HS-5 (cell line): ENCODE measurements at places on chromosomes 5 and 9.

GRCh38 chr9:248278-248961, 33.8 kb downstream of the DOCK8 start:
- no peak for DNase-seq

GRCh38 chr5:11973469-11973868, 69.2 kb upstream of the CTNND2 start:
- no peak for DNase-seq

DNA sequence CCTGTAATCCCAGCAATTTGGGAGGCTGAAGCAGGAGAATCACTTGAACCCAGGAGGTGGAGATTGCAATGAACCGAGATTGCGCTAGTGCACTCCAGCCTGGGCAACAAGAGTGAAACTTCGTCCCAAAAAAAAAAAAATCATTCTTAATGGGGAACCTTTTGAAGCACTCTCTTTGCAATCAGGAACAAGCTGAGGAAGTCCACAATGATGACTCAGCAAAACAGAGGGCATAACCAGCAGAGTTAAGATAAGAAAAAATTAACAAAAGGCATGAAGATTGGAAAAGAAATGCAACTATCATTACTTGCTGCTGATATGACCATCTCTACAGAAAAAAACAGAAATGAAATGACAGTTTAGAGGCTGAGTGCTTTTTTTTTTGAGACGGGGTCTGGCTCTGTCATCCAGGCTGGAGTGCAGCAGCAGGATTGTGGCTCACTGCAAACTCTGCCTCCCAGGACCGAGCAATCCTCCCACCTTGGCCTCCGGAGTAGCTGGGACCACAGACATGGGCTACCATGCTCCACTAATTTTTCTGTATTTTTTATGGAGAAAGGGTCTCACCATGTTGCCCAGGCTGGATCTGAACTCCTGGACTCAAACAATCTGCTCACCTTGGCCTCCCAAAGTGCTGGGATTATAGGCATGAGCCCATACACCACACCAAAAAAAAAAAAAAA, 88.0 kb downstream of the FNBP1 start:
- DNase-seq, result no peak

GRCh38 chr5:102691434-102691833, 63.7 kb upstream of the PAM start:
- DNase-seq, result no peak

GRCh38 chr5:43352131-43352530, 38.9 kb upstream of the HMGCS1 start:
- no peak for DNase-seq

DNA sequence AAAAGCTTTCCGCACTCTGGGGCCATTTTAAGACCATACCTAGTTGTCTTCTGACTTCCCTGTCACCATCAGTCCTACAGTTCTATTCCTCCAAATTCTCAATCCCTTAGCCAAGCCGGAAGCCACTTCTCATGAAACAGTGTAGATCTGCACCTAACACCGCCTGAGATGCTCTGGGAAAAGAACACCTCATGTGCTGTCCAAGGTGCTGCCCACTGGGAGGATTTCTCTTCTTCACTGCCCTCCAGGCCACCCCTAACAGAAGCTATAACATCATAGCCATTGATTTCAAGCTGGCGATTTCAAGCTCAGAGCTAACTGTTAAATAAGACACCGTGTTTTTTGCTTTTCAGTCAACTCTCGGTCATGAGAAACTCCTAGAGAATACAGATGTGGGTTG, 559.3 kb downstream of the CCDC171 start:
- no peak for DNase-seq

GRCh38 chr9:97316904-97317303, 9.4 kb downstream of the CCDC180 start:
- DNase-seq, result no peak

DNA sequence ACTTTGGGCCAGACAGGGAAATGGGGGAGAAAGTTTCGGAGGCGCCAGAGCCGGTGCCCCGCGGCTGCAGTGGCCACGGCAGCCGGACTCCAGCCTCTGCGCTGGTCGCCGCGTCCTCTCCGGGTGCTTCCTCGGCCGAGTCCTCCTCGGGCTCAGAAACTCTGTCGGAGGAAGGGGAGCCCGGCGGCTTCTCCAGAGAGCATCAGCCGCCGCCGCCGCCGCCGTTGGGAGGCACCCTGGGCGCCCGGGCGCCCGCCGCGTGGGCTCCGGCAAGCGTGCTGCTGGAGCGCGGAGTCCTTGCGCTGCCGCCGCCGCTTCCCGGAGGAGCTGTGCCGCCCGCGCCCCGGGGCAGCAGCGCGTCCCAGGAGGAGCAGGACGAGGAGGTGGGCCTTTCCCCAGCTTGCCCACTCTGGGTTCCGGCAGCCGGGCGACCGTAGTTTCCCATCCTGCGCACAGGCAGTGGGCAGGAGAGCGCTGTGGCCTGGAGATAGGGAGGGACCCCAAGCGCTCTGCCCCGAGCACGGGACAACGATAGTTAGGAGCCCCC, 516 bp downstream of the MAST4 start:
- DNase-seq, result no peak

GRCh38 chr9:108521063-108521590, 334.7 kb downstream of the ACTL7B start:
- peak; percentile 24 for DNase-seq

GRCh38 chr9:112569186-112569585, 82.6 kb downstream of the KIAA1958 start:
- peak; percentile 98 for DNase-seq

DNA sequence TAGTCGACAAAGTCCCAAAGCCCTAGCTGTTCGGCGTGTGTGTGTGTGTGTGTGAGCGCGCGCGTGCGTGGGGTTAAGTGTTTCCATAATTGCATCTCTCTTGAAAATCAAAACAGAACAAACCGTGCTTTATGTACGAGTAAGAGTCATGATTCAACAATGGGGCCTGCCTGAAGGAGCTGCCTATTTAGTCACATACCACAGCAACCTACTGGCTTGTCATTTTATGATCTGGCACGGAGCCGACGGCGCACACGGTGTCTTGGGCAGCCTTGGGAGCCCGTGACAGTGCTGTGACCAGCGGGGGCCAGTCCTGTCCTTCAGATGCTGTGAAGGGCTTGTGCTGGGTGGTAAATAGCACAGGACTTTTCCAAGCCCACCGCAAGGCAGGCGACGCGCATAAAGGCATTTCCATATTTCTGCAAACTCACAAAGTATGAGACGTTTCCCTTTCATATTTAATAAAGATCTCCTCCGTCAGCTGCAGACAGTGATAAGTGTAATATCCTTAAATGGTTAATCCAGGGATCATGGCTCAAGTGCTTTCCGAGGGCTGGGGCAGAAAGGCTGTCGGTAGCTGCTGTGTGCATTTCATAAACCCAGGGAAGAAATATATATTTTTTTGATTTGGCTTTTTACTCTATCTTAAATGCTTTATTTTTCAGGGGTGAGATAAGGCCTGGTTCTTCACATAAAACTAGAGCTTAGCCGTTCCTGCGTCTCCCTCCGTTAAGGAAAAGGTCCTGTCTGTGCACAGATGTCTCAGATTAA, 270.2 kb upstream of the IRX1 start:
- no peak for DNase-seq

DNA sequence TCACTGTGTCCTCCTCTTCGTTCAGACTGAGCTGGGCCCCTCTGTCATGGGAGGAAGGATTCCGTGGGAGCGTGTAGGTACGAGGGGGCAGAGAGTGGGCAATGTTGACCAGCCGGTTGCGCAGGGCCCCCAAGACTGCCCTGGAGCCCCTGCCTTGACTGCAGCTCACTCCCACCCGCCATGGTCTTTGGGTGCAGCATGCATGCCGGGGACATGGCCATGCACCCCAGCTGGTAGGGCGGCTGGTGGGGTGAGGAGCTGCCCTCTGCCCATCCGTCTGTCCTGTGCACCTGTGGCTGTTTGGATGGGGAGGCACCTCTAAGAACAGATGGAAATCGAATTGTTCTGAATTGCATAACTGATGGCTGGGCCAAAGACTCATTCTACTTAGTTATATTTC, 42.6 kb upstream of the NPR3 start:
- no peak for DNase-seq

DNA sequence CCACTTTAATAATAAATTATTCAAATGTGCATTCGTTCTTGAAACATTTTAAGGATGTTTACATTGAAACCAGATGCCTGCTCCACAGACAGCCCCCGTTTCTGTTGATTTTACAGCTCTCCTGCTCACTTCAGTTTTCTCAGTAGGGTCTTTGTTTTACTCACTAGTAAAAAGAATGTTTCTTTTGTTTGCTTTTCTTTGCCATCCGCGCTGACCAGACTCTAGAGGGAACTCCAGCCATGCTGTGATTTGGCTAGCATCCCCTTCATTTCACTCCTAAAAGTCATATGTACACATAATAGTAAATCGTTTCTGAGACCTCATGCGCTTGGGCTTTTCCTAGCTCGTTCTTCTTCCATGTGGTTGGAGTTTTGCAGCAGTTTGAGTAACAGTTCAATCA, 28.7 kb upstream of the PALM2AKAP2 start:
- no peak for DNase-seq

DNA sequence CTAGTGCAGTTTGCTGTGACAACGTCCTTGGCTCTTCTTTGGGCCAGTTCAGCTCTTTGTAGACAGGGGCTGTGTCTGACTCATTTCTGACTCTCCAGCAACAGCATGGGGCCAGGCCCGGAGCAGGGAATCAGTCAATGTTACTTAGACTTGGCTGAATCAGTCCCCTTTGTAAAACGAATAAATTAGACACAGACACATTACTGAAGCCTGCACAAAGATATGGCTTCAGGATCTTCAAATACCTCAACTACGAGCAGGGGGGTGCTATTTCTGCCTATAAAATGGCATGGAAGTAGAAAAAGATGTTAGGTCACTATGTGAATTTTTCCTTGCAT, 204.7 kb downstream of the TTLL11 start:
- no peak for DNase-seq

GRCh38 chr5:112109331-112110007, 309.6 kb downstream of the EPB41L4A start:
- peak; percentile 53 for DNase-seq

GRCh38 chr9:131740898-131741297, 1.0 kb upstream of the RAPGEF1 start:
- DNase-seq, result no peak

DNA sequence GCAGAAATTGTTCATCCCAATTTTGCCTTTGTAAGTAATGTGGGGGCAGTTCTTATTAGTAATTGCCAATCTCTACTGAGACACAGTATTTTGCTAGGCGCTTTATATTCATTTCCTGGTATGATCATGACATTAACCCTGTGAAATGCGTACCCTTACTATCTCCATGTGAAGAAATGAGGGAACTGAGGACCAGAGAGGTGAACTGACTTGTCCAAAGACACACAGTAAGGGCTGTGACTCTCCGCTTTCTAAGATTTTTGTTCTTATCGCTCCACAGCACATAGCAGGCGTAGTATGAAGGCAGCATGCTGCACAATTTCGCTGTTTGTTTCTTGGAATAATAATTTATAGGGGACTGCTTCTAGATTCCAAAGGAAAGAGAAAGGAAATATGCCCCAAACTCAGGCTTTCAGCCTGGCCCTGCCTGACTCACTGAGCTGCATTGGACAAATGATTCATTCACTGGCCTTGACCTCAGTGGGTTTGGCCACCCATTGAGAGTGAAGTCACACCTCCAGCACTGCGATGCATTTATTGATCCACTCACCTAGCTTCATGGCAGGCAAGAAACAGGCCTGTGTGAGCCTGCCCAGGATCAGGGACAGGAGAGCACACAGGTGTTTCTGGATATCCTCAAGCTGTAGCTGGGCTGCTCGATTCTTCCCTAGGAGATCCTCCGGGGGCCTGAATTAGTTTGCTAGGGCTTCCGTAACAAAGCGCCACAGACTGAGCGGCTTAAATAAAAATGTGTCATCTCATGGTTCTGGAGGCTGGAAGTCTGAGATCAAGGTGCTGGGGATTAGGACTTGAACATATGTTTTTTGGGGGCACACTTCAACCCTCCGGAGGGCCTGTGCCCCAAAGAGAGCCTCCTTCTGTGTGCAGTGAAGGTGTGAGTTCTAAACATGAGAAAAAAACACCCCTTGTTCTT, 7.2 kb upstream of the DUSP1 start:
- DNase-seq, result no peak

GRCh38 chr5:38381361-38381760, 123.0 kb downstream of the EGFLAM start:
- no peak for DNase-seq

DNA sequence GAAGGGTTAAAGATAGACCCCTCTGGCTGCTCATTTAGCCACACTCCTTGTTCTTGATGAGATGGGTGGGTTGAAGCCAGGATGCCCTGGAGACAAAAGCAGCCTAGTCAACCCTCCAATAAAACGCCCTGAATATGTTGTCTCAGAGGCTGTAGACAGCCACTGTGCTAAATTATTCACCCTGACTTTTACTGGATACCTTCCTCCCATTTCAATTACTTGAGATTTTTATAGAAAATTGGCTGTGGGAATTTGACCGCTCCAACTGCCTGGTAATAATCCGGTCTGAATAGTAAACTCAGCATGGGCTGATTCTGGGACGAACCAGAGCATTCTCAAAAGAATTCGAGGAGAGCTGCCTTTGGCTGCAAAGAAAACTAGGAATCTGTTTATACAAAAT, 104.2 kb downstream of the SNX18 start:
- no peak for DNase-seq

GRCh38 chr5:108264533-108264932, 117.4 kb downstream of the FBXL17 start:
- DNase-seq, result no peak

GRCh38 chr9:84655447-84655846, 14.1 kb upstream of the NTRK2 start:
- no peak for DNase-seq

DNA sequence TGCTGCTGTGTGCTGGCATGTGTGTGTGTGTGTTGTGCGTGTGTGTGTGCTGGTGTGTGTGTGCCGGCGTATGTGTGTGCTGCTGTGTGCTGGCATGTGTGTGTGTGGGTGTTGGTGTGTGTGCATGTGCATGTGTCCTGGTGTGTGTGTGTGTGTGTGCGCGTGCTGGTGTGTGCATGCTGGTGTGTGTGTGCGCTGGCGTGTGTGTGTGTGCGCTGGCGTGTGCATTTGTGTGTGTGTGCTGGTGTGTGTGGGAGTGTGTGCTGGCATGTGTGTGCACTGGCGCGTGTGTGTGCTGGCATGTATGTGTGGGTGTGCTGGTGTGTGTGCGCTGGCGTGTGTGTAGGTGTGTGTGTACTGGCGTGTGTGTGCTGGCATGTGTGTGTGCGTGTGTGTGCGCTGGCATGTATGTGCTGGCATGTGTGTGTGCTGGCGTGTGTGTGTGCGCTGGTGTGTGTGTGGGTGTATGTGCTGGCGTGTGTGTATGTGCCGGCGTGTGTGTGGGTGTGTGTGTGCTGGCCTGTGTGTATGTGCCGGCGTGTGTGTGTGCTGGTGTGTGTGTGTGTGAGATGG, 20.1 kb downstream of the UNC5A start:
- DNase-seq, result no peak

DNA sequence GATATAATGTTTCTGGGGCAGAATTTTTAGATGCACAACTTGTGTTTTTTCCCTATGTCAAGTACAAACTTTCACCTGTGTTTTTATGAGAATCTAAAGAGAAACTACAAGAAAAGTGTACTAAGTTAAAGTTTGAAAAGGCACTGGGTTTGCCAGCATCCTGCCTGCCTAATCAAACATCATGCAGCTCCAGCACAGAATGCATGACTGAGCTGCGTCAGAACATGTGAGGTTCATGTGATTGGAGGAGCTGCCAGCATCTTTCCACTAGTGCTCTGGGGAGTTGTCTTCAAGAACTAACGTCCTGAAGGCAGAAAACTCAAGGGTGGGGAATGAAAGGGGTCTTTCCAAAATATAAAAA, 46.1 kb upstream of the RIC1 start:
- DNase-seq, result peak; percentile 44
